ENCODE measurements at places on chromosomes 2 and 18.

DNA sequence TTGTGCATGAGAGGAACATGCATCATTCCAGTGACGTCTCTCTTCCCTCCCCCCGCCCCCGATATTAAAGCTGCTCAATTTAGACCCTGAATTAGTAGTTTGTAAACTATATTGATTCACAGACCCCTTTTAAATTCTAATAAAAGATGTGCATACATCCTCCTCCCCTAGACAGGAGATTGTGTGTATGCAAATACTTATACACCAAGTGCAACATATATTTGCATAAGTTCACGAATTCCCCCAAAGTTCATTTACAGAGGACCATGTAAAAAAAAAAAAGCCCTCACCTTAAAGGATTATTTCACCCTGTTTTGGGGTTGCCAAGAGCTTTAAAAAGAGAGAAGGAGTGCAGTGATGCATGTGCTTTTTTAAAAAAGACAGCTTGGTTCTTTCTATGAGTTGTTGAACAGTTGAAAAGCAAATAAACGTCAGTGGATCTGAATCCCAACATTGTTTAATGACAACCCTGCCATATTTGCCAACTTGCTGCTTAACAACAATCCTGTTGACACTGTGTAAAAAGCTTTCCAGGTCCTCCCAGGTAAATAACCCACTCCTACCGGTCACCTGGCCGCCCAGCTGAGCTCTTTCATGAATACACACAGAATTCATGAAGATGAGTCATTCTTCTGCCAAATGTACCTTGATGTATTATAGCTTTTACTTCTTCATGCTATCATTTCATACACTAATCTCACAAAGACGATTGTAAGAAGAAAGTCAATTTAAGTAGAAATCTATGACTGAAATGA is 211.5 kb downstream of the IKZF2 start:
- DNase-seq = no peak

DNA sequence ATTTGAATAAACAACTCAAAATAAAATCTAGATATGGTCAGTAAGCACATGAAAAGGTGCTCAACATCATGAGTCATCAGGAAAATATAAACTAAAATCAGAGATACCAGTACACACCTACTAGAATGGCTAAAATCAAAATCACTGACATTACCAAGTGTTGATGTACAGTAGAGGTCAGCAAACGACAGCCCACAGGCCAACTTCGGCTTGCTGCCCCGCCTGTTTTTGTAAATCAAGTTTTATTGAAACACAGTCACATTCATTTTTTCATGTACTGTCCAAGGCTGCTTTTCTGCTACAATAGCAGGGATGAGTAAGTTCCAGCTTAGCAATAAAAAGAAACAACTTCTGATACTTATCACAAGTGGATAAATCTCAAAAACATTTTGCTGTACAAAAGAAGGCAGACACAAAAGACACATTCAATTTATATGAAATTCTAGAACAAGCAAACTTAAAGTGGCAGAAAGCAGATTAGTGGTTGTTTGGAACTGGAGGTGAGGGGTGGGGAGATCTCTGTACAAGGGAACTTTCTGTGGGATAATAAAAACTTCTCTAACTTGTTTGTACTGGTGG is 32.1 kb downstream of the TRAK2 start:
- no peak for DNase-seq

DNA sequence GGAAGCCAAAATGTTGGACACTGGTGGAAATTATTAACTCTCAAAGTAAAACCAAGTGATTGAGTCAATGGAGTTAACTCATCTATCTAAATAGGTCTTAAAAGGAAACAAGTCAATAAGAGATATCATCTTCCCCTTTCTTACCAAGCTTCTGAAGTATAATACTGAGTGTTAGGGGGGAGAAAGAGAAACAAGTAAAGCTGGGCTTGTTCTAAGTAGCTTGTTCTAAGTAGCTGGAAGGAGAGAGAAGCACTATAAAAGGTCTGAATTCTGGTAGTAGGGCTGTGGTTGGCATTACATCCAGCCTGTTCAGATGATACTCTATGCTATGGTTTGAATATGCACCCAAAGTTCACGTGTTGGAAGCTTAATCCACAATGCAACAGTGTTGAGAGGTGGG is 26.8 kb downstream of the YES1 start:
- no peak for DNase-seq

GRCh38 chr18:54776282-54776977 is 51.8 kb upstream of the RAB27B start:
- no peak for DNase-seq

GRCh38 chr2:85760371-85760770 is 6.6 kb downstream of the ATOH8 start:
- no peak for DNase-seq

DNA sequence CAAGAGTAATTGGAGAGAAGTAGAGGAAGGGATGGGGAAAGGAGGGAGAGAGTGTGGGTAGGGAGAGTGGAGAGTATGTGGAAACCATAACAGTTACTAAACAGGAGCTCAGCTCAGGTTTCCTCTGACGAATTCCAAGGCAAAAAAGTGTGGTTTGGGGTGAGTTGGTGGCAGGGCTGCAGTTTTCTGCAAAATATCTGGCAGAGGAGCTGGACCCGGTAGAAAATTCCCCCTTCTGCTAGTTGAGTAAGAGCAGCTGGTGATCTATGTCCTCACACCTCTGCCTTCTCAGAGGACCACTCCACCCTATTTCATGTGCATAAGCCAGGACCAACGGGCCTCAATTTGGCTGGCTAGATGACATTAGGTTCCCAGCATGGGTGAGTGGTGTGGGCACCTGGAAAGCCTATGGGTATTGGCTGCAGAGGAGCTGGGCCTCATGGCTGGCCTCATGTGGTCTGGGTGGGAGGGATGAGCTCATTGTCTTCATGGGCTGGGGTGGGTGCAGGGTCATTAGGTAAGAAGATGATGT is 13.2 kb downstream of the NRP2 start:
- no peak for DNase-seq

DNA sequence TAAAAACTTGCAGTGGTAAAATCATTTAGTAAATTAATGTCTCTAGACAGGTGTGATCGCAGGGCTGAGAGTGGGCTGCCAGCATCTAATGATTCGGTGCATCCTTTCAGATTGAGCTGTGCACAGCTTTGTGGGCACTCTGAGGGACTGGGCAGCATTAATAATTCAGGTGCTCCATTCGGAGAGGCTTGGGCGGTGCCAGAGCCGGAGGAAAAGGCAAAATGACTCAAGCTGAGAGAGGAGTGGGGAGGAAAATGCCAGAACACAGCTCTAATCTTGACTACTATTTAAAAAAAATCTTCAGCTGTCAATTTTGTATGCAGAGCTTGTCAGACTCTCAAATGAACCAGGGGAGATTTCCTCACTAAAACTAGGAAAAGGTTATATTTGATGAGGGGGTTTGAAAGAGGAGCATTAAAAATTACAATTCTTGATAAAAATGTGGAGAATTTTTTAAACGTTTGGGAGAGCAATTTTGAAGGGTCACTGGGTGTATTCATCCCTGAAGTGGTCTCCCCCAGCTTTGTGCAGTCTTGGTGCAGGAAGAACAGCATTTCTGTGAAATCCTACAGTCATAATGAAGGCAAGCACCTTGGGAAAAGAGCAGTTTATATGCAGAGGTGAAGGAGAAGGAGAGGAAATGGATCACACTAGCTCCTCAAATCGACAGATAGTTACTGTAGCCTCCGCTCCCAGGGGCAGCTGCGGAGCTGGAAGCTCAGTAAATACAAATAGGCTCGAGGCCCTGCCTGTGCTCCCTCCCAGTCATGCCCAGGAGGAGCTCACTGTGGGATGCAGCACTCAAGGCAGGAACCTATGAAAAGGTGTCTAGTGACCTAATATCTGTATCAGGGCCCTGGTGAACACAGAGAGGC is 535.4 kb upstream of the RAB6C start:
- DNase-seq = no peak

- DNase-seq = no peak
These were observed 217.2 kb upstream of the NXPH2 start for GRCh38 chr2:138997346-138997745.

DNA sequence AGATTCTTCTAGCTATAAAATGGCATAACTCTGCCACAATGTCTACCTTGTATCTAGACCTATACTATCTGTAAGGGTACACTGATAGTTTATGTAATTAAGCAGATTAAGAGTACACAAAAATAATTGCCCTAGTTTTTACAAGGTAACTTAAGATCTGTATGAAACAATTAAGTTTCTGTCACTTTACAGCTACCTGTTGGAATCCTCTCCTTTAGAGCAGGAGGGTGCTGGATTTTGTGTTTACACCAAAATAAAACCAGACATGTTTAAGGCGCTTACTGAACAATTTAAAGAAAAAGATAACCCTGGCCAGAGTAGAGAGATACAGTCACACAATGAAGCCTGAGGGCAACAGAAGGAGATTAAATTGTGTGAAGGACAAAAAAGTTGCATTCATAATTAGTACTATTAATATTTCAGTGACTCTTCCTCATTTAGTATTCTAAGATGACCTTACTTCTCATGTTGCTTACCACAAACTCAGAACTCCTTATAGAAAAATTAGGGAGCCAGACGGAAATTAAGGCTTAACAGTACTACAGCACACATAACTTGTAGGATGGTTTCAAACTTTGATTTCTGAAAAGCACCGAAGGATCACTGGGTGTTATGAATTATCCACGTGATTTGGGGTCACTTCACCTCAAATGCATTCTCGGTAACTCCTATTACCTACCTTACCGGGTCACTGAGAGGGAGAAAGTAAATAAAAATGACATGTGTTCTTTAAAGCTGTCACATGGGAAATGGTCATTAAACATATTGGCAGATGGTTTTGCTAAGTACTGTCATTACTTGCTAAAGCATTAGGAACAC is 1.0 kb downstream of the DARS1 start:
- DNase-seq = no peak

DNA sequence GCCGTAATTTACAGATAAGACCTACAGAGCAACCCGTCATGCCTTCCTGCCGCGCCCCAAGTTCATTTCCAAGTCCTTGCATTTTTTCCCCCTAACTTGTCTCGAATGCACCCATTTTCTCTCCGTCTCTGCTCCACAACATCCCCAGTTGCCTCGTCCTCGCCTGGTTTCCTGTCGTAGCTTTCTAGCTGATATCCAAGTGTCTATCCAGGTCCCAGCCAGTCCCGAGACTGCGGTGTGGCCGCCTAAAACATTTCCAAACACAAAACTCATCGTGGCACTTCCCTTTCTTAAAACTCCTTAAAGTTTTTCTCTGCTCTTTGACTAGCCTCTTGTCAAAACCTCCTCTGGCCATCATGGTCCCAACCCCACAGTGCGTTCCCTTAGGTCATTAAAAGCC is 1.2 kb upstream of the BARD1 start:
- no peak for DNase-seq

DNA sequence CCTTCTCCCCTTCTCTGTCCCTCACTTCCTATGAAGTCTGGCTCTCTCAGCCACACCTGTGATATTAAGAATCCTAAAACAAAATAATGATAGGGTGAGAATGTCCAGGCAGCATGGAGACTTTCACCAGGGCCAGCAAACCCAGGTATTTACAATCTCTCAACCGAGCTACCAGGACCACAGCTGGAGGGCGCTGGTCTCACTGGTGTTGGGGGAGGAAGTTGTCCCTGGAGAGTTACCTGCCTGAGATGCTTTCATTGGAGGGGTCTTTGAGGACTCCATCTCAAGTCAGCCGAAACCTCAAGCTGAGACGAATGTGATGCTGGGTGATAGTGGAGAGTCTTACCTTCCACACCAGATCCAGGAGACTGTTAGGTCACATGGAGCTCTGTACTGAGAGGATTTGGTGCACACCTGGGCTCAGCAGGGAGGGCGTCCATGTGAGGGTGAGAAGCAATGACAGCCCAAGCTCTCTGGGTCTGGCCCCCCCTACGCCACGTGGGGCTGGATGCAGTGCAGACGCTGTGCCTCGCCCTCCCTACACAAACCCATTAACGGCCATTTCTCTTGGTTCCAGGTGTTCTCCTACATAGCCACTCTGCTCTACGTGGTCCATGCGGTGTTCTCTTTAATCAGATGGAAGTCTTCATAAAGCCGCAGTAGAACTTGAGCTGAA is 27.4 kb downstream of the MAL start:
- no peak for DNase-seq

- DNase-seq = no peak
These were observed 93.4 kb upstream of the TLK1 start for GRCh38 chr2:171253900-171254650.

DNA sequence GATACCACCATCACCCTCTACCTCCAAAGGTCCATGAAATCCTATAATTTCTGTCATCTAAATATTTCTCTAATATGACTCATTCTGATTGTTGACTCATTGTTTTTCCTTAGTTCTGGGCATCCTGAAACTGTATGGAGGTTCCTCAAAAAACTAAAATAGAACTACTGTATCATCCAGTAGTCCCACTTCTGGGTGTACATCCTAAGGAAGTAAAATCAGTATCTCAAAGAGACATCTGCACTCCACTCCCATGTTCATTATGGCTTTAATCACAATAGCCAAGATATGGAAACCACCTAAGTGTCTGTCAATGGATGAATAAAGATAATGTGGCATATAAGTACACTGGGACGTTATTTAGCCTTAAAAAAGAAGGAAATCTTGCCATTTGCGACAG is 125.8 kb upstream of the MYO3B start:
- no peak for DNase-seq

DNA sequence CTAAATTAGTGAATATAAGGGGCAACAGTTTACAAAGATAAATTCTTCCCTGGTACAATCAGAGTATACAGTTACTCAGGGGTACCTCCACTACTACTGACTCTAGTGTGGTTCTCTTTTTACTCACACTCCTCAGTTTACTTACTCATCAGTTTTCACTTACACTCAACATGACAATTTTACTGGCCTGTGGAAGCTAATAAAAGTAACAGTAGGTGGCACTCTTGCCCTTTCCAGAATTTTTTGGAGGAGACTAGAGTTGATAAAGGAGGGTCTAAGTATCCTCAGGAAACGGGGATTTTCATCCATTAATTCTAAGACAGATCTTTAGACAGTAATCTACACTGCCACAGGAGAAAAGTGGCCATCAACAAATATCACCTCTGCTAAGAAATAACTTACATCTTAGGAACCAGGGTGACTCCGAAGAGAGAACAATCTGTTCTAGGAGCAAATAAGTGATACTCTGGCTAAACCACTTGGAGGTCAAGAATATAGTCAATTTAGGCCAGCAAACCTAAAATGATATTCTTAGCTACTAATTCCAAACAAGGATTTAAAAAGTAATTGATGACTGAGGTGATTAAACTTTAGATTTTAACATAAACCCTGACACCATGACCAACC is 61.3 kb downstream of the ATL2 start:
- DNase-seq = peak; percentile 57

DNA sequence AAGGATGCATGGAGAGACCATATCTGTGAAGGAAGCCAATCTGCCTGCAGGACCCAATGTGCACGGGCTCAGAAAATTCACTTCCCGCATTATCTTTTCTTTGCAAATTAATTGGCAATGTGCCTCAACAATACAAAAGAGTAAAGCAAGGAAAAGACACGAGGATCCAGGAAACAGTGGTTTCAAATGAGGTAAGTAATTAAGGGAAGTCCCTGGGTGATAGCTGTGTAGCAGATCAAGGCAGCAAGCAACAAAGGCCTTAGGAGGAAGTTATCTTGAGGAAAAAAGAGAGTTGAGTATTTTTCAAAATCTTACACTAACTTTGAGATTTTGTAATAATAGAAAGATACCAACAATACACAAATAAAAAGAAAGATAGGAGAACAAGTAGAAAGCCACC is 44.3 kb upstream of the TGIF1 start:
- DNase-seq = no peak
